ENCODE measurements at places on chromosomes 7 and 10.
A peak's percentile ranks its signal among the peaks of the same experiment; 100 is the strongest.

DNA sequence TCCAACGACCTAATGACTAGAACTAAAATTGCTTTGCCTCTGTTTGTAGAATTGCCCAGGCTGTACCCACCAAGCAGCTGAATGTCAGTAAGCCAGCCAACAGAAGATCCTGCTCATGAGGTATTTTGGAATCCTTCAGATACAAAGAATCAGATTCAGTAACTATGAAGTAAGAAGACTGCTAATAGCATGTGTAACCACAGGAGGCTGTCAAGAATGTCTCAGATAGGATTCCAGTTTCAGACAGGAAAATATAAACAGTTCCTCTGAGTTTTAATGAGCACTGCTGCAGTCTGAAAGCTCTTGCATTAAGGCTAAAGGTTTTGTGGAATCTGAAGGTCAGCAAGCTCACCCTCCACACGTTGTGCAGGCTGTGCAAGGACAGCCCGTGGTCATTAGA is 112.6 kb upstream of the ADAM12 start:
- no peak for DNase-seq

- DNase-seq = no peak
Observed at GRCh38 chr10:84198206-84198915, 4.0 kb downstream of the CDHR1 start.

- no peak for DNase-seq
Observed at GRCh38 chr7:37675749-37676148, 7.8 kb upstream of the GPR141 start.

DNA sequence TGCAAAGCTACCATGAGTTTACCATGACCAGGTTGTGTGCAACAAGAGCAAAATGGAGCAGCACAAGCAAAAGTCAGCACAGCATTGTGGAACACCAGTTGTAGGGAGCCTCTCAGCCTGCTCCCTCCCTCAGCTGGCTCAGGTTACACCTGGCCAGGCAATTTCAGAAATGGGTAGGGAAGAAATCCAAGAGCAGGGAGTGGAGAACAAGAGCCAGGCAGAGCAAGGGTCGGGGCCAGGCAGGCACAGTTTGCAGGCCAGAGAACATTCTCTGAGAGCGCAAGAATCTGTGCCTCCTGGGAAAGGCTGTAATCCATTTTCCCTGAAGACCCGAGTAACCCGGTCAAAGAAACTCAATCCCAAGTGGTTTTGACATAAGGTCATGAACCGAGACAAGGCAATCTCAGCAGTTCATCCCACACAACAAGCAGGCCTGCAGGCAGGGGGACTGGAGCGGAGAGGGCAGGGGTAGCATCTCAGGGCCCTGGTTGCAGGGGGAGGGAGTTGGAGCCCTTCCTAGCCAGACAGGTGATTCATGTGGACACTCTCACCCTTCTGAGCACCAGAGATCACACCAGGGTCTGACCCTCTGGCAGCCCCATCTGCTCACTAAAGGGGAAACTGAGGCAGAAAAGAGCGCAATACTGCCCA is 258.4 kb downstream of the PLXNA4 start:
- no peak for DNase-seq

GRCh38 chr7:48113275-48113674 is 24.2 kb downstream of the UPP1 start:
- no peak for DNase-seq

- no peak for DNase-seq
Observed at GRCh38 chr7:23907012-23907411, 197.0 kb downstream of the STK31 start.

GRCh38 chr7:100689230-100690135 is 4.6 kb downstream of the GIGYF1 start:
- DNase-seq = no peak

DNA sequence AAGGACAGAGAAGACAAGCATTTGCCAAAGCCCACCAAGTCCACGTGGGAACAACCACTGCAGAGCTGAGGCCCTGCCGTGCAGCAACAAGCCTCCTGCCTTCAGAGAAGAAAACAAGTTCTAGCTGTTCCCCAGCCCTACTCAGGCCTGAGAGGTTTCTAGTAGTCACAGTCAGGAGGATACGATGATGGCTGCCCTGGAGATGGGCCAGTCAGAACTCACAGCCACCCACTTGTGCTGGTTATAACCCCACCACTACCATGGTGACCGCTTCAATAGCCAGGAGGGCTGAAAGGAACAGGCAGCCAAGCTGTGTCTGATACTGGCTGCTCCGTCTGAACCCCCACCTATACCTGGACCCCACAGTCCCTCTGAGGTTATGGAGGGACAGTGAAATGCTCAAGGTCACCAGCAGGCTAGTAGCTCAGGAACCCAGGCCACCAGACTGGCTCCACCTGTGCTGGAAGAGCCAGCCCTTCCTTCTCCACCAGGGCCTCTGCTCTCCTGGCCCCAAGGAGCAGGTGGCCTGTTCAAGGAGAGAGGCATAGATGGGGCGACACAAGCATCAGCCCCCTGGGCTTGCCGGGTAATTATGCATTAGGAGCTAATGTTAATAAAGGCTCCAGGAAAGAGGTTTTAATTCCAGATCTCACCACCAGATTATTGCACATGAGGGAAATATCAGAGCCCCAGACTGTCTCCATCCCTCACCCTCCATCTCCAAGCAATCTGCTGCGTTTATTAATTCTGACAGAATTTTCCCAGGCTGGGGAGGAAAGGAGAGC is 125.8 kb upstream of the PCBD1 start:
- DNase-seq = no peak

DNA sequence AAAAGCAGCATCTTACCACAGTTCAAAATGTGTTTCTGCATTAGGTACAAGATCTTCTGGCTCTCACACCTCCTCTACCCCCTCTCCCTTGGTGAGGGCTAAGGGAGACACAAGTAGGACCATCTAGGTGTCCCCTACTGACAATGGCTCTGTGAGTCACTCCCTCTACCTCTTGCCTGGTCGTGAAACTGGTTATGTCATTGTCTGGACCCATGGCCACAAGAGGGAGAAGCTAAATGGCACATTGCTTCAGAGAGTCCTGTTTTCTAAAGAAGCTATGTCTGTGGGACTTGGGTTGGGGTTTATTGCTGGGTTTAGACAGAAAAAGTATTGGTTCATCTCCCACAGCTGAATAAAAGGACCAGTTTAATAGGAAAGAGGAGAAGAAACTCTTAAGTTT is 4.0 kb upstream of the PLXNA4 start:
- no peak for DNase-seq

DNA sequence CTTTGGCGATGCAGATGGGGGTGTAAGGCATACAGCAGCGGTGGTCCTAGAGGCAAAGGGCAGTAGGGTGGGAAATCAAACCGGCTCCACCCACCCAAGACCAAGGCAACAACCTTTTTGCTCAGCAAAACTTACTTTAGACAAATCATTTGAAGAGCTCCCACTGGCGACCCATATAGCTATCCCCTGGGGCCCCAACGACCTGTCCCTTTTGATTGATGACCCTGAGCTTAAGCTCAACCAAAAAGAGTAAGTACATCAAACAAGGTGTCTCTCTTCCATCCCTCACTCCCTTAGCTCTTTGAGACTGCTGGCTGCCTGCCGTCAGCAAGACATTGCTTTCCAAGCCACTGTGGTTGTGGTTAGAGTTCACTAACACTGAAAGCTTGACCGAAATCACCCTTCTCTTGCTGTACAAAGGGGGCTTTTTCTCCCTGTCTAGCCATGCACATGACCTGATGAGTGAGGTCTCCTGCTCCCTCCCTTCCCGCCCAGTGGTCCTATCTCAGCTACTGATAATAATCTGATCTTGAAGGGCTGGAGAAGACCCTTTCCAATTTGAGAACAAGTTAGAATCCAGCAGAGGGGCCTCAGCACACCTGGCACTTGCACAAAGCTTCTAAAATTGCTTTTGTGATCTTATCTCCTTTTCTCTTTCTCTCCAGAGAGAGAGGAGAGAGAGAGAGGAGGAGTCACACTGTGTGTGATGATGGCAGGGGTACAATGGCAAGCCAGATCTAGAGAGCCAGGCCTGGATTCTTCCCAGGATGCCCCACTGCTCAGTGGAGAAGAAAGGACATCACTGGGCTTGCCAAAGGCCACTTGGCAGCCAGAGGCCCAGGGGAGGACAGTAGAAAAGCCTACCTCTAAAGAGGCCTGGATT is 42.2 kb downstream of the XPNPEP1 start:
- no peak for DNase-seq

- no peak for DNase-seq
Observed at GRCh38 chr10:48523212-48523819, 81.6 kb downstream of the ARHGAP22 start.

DNA sequence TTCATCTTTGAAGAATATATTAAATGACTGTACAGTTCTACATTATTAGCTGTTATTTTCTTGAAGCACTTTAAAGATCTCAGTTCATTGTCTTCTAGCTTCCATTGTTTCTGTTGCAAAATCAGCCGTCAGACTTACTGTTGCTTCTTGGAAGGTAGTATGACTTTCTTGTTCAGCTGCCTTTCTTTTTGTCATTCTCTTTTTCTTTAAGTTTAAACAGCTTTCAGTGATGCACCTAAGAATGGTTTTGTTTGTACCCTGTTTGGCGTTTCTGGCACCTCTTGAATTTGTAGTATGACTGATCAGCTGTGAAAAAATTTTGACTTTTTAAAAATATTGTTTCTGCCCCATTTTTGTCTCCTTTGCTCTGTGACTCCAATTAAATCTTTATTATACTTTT is 9.3 kb downstream of the MKLN1 start:
- DNase-seq = no peak

DNA sequence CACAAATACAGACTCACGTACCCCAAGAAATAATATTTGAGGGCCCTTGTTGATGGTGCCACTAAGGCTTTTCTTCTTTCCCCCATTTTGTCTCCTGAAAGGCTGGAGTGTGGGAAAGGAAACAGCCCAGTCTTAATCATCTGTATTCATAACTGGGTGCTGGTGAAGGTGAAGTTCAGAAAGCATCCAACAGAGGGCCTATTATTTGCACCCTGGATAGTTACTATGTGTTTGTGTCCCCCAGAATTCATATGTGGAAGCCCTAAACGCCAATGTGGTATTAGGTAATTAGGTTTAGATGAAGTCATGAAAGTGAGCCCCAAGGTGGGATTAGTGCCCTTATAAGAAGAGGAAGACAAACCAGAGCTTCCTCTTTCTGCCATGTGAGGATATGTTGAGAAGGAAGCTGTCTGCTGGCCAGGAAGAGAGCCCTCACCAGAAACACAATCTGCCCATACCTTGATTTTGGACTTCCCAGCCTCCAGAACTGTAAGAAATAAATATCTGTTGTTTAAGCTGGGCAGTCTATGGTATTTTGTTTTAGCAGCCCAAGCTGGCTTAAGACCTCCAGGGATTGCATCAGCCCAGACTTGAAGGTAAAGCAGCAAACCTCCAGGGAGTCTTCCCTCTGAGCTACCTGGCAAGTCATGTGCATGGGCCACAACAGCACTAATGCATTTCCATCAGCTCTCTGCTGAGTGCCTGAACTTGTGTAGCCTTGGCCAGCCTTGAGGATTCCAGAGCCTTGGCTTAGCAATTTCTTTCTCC is 90.0 kb upstream of the ADRB1 start:
- no peak for DNase-seq

GRCh38 chr7:135282561-135283254 is 49.1 kb downstream of the STRA8 start:
- peak; percentile 7 for DNase-seq

DNA sequence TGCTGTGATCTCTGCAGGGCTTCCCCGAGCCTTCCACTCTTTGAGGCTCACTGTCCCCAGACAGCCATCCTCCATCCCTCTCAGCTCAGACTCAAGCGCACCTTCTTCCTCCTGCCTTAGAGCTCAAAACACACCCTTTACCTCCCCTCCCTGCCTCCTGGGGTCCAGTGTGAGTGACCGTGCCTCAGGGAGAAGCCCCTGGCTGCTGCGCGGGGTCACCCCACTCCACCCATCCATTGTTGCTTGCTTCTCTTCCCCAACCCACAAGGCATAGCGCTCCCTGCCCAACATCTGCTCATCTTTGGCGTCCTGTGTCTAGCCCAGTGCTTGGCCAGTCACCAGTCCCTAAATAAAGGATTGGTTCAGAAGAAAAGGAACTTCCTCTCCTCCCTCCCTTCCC is 170.3 kb downstream of the TCERG1L start:
- DNase-seq = no peak

DNA sequence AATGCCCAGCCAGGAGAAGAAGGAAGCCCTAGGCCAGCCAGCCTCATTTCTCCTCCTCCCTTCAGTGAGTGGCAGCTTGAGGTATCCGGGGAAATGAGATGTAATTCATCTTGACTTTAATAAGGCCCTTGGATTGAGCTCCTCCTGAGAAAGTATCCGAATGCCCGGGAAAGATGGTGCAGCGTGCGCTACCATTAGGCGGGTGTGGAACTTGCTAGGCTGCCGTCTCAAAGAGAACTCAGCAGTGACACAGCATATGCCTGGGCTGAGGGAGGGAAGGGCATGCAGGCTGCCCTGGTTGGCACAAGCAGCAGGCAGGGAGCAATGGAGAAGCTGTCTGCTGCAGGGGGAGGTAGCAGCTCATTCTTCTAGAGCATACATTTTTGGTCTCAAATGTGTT is 659.8 kb upstream of the FOXK1 start:
- no peak for DNase-seq

DNA sequence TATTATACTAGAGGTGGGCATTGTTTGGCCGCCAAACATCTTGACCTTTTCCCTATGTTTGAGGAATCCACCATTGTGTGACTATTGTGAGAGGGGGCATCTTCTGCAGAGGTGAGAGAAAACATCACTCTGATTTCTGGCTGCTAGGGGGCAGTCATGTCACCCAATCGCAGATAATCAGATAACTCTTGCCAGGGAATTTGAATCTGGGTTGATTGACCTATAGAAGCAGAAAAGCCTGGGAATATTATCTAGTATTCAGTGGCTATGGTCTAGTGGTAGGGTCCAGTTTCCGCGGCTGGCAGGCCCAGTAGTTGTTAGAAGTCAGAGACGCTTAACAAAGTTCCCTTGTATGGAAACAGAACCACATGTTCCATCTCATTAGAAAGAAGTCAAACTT is 808.5 kb downstream of the PHTF2 start:
- no peak for DNase-seq

GRCh38 chr7:139640681-139641080 is 117.2 kb downstream of the CLEC2L start:
- no peak for DNase-seq

- no peak for DNase-seq
Observed at GRCh38 chr10:71651428-71651827, 68.2 kb downstream of the C10orf105 start.

GRCh38 chr10:6048281-6049030 is 13.7 kb downstream of the IL2RA start:
- no peak for DNase-seq

- DNase-seq = no peak
Observed at GRCh38 chr7:51658684-51659083, 342.1 kb upstream of the COBL start.

- no peak for DNase-seq
Observed at GRCh38 chr10:86345859-86346798, 20.5 kb downstream of the GRID1 start.

DNA sequence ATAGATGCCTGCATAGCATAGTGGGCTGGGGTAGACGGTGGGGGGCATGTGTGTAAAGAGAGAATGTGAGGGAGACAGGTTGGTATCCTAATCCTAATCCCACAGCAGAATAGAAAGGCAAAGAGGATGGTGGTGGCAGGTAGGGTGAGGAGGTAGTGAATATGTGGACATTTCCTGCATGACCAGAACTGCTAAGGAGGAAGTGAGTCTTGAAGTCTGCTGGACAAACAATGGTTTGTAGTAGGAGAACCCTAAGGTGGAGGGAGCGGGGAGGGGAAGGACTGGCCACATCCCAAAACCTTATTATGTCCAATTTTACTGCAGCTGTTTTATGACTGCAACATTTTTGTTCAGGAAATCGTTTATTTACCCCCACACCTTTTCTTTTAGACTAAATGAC is 279.7 kb downstream of the AUTS2 start:
- DNase-seq = no peak
